EL (cell line): ENCODE measurements at places on chromosomes 1 and 21.

- DNase-seq = no peak
These were observed 15.6 kb upstream of the PIGM start for GRCh38 chr1:160047111-160047991.

- no peak for DNase-seq
These were observed 4.6 kb downstream of the IPO13 start for GRCh38 chr1:43951021-43951985.

GRCh38 chr1:202135221-202135721, 9.3 kb downstream of the ARL8A start:
- peak; percentile 66 for DNase-seq

DNA sequence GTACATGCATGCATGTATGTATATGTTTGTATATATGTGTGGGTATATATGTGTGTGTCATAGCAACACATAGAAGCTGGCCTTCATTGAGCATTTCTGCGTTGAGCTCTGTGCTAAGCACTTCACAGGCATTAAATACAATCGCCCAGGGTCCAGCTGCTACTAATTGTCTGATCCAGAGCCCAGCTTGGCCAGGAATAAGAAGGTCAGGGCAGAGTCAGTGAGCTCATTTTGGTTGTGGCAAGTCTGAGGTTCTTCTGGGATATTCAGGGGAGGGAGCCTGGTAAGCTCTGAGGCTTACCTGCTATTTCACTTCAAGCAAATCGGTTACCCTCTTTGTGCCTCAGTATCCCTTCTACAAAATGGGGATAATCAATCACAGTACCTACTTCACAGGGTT, 59.6 kb downstream of the FOXO6 start:
- DNase-seq = no peak

DNA sequence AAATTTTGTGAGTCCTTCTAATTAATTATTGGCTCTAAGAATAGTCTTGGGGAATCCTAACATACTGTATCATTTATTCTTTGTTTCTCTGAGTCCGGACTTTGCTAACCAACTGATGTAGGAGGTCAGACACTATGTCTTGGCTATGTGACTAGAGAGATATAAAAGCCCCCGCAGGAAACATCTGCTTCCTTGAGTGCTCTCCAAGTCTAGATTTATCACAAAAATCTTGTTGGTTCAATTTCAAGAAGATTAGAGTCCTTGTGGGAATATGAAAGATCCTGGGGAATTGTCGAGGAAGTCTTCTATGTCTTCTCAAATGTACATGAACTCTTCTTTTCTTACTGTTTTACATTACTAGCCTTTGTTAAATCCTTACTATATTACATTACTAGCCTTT, 1712.5 kb downstream of the NCAM2 start:
- DNase-seq = no peak

DNA sequence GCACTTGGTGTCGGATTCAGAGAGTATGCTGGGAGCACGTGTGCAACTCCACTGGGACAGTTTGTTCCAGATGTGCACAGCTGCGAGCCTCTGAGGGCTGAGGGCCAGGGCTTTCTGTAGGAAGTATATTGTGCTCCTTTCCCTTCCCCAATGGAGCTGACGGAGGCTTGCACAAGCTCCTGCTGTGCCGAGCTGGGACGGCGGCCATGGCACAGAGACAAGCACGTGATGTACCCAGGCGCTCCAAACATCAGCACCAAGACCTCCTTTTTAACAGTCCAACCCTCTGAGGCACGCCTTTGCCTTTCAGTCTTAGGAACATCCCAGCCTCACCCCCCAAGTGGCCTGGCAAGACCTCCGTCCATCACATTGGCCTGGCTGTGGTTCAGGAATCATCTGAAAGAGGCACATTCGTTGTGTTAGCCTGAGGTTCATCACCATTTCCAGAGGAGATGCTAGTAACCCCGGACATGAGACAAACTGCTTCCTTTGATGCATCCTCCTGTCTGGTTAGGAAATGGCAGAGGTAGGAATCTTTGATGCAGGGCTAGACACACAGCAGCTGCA, 339.2 kb upstream of the KAZN start:
- DNase-seq = no peak

DNA sequence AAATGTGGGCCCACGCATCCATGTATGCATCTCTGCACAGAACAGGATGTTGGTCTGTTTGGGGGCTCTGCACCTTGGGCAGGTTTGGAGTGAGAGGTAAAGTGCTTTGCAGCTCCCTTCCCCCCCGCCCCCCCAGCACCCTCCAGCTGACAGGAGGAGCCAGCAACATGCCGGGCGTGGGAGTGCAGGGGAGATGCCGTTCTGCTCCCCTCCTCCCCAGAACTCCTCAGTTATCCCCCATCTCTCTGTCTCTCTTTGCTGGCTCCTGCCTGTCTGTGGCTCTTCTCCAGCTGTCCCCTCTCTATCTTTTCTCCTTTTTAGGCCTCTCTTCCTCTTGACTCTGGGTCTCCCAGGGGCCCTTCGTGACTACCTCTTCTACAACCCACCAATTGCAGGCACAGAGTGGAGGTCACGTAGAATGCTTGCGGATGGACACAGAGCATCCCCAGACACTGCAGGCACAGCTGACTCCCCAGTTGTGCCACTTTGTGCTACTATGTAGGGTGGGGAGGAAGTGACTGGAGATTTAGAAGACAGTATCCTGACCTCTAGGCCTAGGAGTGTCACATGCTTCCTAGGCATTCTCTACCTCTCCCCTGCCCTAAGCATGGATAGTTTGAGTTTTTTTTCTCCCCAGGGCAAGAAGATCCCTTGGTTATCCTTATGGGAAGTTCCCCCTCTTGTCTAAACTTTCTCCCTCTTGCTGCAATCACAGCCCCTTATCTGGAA, 1.7 kb upstream of the RORC start:
- no peak for DNase-seq

GRCh38 chr1:33258788-33259274, 2.5 kb downstream of the ZNF362 start:
- no peak for DNase-seq

DNA sequence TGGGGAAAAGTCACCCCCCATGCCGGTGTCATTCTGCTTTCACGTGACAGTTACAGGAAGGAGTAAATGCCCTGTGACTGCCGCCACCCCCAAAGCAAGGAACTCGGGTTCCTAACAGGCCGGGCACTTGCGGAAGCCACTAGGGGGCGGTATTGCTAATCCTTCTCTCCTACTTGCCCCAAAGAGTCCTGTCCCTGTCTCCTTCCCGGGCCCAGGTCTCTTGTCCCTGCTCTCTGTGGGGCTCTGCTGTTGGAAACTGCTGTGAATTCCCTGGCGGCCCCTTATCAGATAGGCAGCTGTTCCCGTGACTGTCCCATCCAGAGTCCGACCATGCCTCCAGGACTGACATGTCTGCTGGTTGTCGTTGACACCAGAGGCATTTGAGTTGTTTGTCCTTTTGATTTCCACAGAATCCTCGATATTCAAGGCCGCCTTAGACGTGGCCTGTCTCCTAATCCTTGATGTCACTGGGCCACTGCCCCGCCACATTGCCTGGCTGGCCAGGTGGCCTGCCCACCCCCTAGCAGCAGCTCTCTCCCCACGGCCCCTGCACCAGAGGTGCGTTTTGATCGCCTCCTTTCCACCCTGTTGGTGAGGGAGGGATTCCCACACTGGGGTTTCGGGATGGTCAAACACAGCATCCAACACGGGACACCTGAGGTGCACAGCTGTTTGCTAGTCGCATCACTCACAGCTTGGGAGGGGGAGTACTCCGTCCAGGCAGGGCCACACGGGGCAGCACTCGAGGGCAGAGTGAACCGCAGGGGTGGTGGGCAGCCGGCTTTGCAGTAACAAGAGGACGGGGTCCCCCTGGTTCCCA, 37.3 kb downstream of the CHAF1B start:
- peak; percentile 67 for DNase-seq

GRCh38 chr21:42362700-42363099, 3.6 kb downstream of the TFF1 start:
- DNase-seq = no peak

- no peak for DNase-seq
These were observed 25.1 kb upstream of the NGF start for GRCh38 chr1:115363171-115363570.

DNA sequence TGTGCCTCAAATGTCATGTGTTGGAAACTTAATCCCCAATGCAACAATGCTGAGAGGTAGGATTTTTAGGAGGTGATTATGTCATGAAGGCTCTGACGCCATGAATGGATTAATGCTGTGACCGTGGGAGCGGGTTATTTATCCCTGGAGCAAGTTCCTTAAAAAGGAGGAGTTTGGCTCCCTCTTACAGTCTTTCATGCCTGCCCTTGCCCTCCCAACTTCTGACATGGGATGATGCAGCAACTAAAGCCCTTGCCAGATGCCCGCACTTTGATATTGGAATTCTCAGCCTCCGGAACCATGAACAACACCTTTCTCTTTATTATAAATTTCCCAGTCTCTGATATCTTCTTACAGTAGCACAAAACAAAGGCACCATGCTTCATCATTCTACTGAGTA, 685.3 kb upstream of the CHRM3 start:
- DNase-seq = no peak

DNA sequence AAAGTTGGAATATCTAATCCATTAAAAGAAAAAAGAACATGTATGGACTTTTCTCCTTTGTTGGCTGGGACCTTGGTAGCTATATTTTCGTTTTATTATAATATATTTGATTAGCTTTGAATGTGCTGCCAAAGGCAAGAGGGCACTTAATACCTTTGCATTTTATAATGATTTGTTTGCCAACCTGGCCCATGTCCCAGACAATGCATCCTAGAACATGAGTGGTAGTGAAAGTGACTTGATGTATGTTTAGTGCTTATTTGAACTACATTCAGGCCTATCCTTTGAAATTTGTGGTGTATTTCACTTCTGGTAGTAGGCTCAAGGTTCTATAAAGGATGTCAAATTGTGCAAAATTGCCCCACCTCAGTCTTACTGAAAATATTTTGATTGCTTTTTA, 25.9 kb downstream of the CACHD1 start:
- no peak for DNase-seq

DNA sequence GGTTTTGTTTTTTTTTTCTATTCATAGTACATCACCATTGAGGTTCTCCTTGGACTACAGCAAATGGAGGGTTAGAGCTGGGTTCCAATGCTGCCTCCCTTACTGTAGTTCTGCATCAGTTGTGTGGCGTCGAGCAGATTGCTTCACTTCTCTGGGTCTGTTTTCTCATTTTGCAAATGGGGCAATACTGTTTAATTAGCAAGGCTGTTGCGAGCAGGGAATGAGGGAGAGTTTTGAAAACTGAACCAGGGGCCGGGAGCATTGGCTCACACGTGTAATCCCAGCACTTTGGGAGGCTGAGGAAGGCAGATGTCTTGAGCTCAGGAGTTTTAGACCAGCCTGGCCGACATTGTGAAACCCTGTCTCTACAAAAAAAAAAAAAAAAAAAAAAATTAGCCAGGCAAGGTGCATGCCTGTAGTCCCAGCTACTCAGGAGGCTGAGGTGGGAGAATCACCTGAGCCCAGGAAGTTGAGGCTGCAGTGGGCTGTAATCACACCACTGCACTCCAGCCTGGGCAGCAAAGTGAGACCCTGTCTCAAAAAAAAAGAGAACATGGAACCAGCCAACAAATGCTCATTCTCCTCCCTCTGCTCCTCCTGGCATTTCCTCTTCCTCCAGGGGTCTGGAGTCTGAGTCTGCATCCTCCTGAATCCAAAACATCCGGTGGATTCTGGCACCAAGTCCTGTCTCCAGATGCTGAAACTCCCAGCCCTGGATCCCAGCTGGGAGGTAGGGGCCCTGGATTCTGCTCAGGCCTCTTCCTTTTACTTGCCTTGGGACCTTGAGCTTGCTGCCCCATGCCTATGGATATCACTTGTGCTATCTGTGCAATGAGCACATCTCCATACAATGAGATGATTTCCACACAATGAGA, 3.7 kb upstream of the PLOD1 start:
- peak; percentile 74 for DNase-seq
